Ureter (tissue), 1 donor: ENCODE measurements at places on chromosomes 2 and 18. TPM values are rescaled to one million over a fixed set of nuclear protein-coding genes. Genes with fewer than 3 reads are reported as not detected.

GRCh38 chr18:79465392-79465991 lies 69.8 kb downstream of the NFATC1 start:
- peak; percentile 60 for DNase-seq

CD207 gene
- total RNA-seq, result 1.3 TPM

- DNase-seq, result no peak
Observed at GRCh38 chr2:101787097-101787496, 89.6 kb downstream of the MAP4K4 start.

MBD5 gene
- total RNA-seq, result 82.4 TPM

- no peak for DNase-seq
Observed at GRCh38 chr2:62817995-62818713, 112.6 kb downstream of the EHBP1 start.

DNA sequence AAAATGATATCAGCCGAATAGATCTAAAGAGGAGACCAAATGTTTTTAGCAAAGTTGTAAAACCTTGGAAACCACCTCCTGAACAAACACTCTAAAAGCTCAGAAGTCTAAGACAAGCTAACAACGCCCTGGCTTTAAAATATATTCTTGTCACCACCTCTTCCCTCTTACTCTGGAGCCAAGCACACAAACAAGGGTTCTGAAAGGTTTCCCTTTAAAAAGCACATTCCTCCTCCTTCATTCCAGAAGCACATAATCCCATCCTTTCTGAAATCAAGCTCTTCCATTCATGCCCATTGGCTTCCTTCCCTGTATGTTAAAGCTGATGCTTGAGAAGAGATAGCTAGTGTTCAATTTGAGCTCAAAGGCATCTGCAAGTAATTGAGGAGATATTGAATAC lies 382.0 kb downstream of the LNPK start:
- no peak for DNase-seq

PROKR1 gene
- total RNA-seq, result not detected

- no peak for DNase-seq
Observed at GRCh38 chr2:27901234-27901633, 10.7 kb downstream of the BABAM2 start.
